Stimulated activated CD8-positive, alpha-beta memory T cell treated with anti-CD3 and anti-CD28 coated beads, Interleukin-4, amount 100 ng/mL, for 1 hour (primary cell): ENCODE measurements at places on chromosomes 1 and 21.

GRCh38 chr21:45019887-45020537 is 54.4 kb upstream of the ADARB1 start:
- no peak for DNase-seq

DNA sequence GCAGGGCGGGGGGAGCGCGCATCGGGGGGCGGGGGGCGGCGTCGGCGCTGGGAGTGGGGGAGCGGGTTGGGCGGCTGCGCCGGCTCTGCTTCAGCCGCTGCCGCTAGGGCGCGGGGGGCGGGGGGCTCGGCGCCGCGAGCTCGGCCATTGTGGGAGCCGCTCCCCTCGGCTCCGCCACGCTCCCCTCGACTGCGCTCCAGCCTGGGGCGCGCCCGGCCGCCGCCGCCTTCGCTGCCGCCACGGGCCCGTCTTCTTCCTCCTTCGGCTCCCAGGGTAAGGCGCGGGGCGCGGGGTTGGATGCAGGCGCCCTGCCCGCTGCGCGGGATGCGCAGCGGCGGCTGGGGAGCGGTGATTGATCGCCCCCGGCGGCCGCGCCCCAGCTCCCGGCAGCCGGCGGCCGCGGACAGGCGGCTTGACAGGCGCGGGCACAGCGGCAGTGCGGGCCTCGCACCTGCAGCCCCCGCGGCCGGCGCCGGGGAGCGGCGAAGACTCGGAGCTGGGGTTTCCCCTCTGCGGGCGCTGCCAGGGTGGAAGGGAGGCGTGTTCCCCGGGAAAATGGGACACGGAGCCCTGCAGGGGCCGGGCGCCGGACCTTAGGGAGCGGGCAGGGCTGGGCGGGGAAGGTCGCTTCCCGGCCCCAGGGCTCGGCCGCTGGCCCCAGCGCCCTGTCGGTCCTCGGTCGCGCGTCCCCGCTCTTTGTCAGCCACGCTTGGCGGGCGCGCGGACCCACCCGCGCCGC is 55.3 kb downstream of the NDUFS5 start:
- DNase-seq: no peak

DNA sequence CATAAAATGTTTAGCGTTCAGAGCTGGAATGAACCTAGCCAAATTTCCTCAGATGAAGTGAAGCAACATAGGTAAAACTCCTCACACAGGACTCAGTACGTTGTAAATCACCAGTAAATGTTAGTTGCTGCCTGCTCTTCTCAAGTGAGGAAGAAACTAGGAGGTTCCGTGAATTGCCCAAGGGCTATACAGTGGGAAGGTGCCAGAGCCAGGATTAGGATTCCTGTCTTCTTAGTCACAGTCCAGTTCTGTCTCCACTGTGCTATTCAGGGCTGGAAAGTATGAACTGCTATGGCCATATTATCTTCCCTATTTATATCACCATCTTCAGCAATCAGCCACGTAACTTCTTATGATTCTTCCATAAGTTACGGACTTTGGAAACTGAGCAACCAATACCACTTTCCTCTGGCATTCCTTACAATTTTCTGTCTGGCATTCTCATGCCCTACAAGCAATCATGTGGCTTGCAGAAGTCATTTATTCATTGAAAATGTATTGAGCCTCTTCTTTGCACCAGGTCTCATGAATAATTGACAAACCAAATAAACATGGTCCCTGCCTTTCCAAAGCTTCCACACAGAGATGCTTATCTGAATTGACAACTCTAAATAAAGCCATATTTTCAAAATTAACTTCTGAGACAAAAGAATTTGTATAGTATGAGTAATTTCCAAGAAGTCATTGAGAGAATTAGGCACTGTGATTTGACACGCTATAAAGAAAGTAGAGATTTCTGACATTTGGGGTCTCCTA is 271.6 kb upstream of the SGIP1 start:
- no peak for DNase-seq

GRCh38 chr1:26337206-26337535 is 16.8 kb downstream of the CRYBG2 start:
- no peak for DNase-seq

- DNase-seq: no peak
Observed at GRCh38 chr1:74522148-74522547, 9.7 kb upstream of the LRRC53 start.

DNA sequence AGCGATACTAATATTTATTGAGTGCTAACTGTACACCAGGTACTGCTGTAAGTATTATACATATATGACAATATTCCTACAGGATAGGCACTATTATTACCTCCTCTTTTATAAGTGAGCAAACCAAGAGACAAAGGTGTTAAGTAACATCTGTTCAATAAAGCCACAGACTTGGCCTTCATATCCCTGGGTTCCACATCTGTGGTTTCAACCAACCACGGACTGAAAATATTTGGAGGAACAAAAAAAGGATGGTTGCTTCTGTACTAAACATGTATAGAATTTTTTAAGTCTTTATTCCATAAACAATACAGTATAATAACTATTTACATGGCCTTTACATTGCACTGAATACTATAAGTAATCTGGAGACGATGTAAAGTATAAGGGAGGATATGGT is 95.1 kb downstream of the RERE start:
- DNase-seq: no peak

GRCh38 chr1:228336308-228337030 is 70.2 kb downstream of the TRIM11 start:
- no peak for DNase-seq

DNA sequence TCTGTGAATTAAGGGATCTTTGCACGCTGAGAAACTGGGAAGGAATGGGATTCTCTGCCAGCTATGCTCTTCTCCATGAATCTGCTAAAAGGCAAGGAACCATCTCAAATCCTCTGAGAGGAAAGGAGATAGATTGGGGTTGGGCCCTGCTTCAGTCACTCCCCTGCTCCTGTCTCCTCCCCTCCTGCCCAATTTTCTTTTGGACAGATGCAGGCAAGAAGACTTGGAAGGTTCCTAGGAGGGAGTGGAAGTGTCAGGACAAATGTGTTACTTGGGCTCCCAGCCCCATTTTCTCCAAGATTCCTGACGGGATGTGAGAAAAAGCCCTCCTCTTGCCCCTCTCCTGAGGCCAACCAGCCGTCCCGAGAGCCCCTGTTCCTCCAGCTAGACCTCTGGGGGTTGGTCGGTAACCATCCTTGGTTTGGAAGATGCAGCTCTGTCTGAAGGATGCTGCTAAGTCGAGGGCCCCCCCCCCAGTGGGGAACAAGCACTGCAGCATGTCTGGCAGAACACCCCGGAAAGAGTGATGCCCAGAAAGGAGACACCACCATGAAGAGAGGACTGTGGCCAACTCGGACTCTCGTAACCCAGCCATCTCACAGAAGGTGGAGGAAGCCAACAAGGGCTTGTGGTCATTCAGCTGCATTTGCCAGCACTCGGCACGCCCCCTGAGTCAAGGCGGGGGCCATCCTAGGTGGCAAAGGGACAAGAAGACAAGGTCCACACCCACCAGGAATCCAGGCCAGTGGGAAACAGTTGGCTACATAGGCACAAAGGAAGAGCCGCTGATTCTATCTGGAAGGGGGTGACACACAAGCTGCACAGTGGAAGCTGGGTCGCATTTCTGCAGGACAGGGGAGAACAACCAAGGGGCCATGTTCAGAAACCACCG is 43.7 kb downstream of the CDK18 start:
- no peak for DNase-seq

GRCh38 chr1:228064741-228065542 is 17.6 kb upstream of the ARF1 start:
- no peak for DNase-seq

GRCh38 chr1:150273311-150273710 is 721 bp downstream of the C1orf54 start:
- no peak for DNase-seq
